ENCODE measurements at places on chromosomes 13 and 19. TPM values are rescaled to one million over a fixed set of nuclear protein-coding genes. Genes with fewer than 3 reads are reported as not detected.

Gene MYH14
- polyA plus RNA-seq = 25.8 TPM

Gene C1QTNF9B
- 0.77 TPM for polyA plus RNA-seq

Gene SRRM5
- 1.8 TPM for polyA plus RNA-seq

Gene PPP6R1
- polyA plus RNA-seq = 48.3 TPM

Gene NKPD1
- polyA plus RNA-seq = 0.31 TPM

Gene IZUMO2
- not detected for polyA plus RNA-seq

Gene ZNF681
- polyA plus RNA-seq = 4.3 TPM

Gene ZNF600
- 14.7 TPM for polyA plus RNA-seq

Gene UGGT2
- 46.3 TPM for polyA plus RNA-seq

Gene THSD8
- 4.4 TPM for polyA plus RNA-seq

Gene CEACAM3
- polyA plus RNA-seq = 0.23 TPM

Gene CYP4F11
- polyA plus RNA-seq = 0.70 TPM

Gene C13orf42
- 0.31 TPM for polyA plus RNA-seq

Gene ZNF486
- 18.2 TPM for polyA plus RNA-seq

Gene SPRED3
- polyA plus RNA-seq = 1.5 TPM

Gene FGF22
- polyA plus RNA-seq = 0.83 TPM

Gene DACH1
- 99.0 TPM for polyA plus RNA-seq

Gene RNF113B
- polyA plus RNA-seq = not detected

Gene C13orf46
- polyA plus RNA-seq = 0.18 TPM

Gene ERFL
- 0.09 TPM for polyA plus RNA-seq

Gene GPR183
- polyA plus RNA-seq = 1.4 TPM

Gene LRRC25
- 0.98 TPM for polyA plus RNA-seq

Gene FUT3
- 0.54 TPM for polyA plus RNA-seq

Gene LILRA6
- 0.34 TPM for polyA plus RNA-seq

Gene SIAH3
- 0.78 TPM for polyA plus RNA-seq

Gene ZNF763
- polyA plus RNA-seq = 11.2 TPM

Gene CGB3
- polyA plus RNA-seq = not detected

Gene SLC8A2
- polyA plus RNA-seq = 0.21 TPM

Gene P2RY11
- 19.3 TPM for polyA plus RNA-seq

Gene NUFIP1
- 10.8 TPM for polyA plus RNA-seq

Gene ZNF792
- polyA plus RNA-seq = 6.6 TPM
